Osteocyte (in vitro differentiated cells): ENCODE measurements at places on chromosomes 13 and 19. TPM values are rescaled to one million over a fixed set of nuclear protein-coding genes. Genes with fewer than 3 reads are reported as not detected.
A peak's percentile ranks its signal among the peaks of the same experiment; 100 is the strongest.

The DHDH gene
- total RNA-seq, result 0.67 TPM in 1 of 2 replicates, not detected in the other

GRCh38 chr13:40813667-40814454, 24.4 kb downstream of the SLC25A15 start:
- DNase-seq, result no peak

The WDR87 gene
- total RNA-seq, result not detected in 2 replicates

- no peak for DNase-seq
Observed at GRCh38 chr19:50509366-50509765, 1.6 kb downstream of the JOSD2 start.

The CASP14 gene
- not detected in 2 replicates for total RNA-seq

GRCh38 chr19:35130761-35131720, 3.8 kb downstream of the LGI4 start:
- no peak for DNase-seq

DNA sequence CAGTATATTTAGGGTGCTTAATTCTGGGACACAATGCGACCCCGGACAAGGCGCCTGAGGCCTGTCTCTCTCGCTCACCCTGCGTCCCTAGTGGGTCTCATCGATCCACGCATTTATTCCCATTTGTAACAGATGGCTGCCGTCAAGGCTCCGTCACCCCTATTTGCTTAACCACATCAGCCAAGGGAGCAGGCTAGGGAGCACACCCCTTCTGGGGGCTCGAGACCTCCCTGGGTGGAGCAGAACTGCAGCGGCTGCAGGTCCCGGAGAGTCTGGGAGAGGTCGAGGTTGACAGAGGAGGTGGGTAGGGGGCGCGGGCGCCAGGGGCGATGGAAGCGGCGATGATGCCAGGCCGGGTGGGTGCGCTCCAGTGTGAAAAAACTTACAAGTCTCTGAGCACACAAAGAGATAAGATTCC, 507 bp downstream of the ALG5 start:
- no peak for DNase-seq

- no peak for DNase-seq
Observed at GRCh38 chr19:44618640-44619357, 5.4 kb downstream of the IGSF23 start.

The ZNF100 gene
- total RNA-seq, result 6.3 and 8.8 TPM in 2 replicates

The ICAM3 gene
- total RNA-seq, result 7.2 and 9.8 TPM in 2 replicates

The PRR19 gene
- total RNA-seq, result 2.0 and 2.2 TPM in 2 replicates

The ZSCAN18 gene
- total RNA-seq, result 47.2 and 50.7 TPM in 2 replicates

- DNase-seq, result no peak
Observed at GRCh38 chr13:48492470-48493065, 40.3 kb downstream of the RCBTB2 start.

DNA sequence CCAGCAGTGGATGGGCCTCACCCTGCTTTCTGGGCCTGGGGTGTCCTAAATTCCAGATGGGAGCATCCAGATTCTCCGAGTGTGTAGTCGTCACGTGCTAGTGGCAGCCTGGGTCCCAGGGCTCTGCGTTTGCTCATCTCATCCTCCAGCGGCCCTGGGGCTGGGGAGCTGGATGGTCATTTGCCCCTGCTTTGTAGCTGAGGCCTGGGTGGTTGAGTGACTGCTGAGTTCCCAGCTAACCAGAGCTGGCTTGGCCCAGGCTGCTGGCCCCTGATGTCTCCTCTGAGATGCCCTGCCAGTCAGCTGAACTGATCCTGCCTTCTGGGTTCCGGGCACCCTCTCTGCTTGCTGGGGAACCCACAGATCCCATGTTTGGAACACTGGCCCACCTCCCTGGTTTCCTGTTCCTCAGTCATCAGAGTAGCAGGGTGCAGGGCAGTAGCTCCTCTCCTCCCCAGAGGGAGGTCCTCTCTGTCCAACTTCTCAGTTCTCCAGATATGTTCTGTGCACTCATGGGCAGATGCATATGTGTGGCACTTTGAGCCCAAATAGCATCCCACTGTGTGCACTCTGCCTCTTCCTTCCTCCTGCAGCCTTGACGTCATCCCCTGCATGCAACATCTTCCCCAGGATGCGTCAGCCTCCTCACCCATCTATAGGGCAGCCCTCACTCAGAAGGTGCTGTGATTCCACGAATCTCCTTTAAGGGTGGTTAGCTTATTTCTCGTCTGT, 22.4 kb upstream of the CRTC1 start:
- no peak for DNase-seq

The CD177 gene
- total RNA-seq, result not detected in 2 replicates

The SACS gene
- total RNA-seq, result 32.1 and 33.6 TPM in 2 replicates

GRCh38 chr13:40776681-40777165, 5.7 kb upstream of the MRPS31 start:
- peak; percentile 48 for DNase-seq

DNA sequence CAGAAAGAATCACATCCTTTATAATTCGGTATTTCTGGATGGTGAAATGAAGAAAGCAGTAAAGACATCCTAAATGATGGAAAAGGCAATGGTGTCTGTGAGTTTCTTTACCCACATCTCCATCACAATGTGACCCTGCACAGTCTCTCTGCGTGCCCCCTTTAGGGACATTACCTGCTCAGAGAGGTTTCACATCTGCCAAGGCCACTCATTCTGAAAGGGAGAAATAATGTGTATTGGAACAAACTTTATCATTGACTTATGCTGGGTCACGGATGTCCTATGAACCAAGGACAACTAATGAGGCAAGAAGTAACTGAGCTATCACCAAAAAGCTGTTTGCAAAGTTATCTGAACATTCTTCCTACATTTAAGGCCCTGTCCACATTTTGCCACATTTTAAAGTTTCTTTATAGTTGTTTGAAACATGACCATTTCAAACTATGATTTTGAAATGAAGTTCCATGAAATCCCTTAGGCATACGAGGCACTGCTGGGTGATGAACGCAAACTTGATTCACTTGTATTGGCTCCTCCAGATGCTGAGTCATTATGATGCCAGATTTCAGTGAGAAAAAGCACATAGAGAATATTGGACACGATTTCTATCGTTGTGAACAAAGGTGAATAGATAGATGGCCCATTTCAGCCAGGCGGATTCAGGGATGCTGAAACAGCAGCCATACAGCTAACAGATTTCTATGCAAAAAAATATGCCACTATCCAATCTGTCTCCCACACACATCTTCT, 63.5 kb upstream of the HMGB1 start:
- no peak for DNase-seq

The SPACA4 gene
- not detected in 2 replicates for total RNA-seq

- DNase-seq, result no peak
Observed at GRCh38 chr13:20716951-20717350, 13.5 kb downstream of the IL17D start.

DNA sequence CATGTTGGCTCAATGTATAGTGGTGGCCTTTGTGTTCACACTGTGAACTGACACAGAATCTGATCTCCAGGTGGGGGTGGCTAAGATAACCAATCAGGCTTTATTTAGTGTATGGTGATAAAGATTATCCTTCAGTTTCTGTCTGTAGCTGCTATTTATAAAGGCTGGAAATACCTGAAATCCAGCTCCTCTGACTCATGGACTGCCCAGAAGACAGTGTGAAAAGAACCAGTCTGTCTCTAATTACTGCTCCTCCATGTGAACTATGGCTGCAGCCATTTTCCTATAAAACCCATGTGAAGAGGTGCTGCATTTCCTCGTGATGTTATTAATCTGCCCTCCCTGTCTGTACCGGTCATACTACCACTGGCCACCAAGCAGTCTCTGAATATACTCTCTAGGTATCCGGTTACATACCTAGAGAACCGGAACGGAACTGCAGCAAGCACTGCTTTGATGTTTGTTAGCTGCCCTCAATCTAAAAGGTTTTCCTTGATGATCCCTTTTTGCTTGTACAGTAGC, 238.0 kb downstream of the LHFPL6 start:
- DNase-seq, result no peak

The SMIM24 gene
- not detected in 2 replicates for total RNA-seq

DNA sequence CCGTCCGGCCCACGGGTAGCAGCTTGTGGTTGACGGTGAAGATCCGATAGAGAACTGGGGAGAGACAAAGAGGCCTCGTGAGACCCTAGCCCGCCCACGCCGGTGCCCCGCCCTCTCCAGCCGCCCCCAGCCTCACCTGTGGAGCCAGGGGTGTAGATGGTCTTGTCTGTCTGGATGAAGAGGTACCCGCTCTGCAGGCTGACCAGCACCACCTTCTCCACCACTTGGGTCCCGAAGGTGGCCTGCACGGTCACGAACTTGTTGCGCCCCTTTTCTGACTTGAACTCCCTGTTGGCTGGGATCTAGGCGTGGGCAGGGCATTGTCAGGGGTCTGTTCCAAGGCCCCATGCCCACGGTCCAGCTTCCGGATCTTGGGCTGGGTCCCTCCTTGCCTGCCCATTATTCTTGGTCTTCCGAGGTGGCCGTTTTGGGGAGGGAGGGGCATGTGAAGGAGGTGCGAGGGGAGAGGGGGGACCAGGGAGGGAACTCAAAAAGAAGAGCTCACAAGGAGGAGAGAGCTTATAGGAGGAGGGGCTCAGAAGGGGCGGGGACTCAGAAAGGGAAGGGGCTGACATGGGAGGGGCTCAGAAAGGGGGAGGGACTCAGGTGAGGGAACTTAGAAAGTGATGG, 2.2 kb downstream of the C3 start:
- no peak for DNase-seq

The METTL21C gene
- total RNA-seq, result not detected in 2 replicates

DNA sequence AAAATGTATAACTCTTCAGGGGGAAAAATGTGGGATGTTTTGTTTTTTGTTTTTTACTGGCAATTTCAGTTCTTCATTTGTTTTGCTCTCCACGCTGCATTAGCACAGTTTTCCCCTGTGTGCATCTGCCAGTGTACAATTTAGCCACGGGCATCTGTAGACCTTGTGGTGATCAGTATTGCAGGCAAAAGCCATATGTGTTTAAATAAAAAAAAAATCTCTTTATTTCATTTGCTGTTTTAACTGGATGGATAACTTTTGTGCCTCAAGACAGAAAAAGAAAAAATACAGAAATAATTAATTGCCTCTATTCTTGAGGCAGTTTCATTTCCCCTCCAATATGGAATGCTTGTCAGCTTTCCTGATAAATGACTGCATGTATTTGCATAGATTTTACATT, 7.9 kb upstream of the MAB21L1 start:
- no peak for DNase-seq

DNA sequence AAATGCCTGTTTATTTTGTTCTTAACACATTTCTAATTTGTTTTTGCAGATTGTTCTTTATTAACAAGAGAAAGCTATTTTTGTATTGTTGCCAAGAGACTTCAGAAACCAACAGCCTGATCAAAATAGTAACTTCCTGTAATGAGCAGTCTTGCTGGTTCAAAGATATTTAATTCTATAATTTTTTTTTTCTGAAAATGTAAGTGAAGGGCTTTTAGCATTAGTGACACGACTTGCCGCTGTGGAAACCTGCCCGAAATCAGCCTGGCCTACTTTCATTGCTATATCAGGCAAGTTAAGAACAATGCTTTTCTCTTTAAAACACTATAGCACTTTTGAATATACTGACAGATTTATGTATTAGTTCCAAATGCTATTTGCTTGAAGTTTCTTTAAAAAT, 374.3 kb downstream of the EFNB2 start:
- no peak for DNase-seq

The MAST3 gene
- total RNA-seq, result 7.6 and 8.0 TPM in 2 replicates

The PSG2 gene
- total RNA-seq, result not detected in 2 replicates

DNA sequence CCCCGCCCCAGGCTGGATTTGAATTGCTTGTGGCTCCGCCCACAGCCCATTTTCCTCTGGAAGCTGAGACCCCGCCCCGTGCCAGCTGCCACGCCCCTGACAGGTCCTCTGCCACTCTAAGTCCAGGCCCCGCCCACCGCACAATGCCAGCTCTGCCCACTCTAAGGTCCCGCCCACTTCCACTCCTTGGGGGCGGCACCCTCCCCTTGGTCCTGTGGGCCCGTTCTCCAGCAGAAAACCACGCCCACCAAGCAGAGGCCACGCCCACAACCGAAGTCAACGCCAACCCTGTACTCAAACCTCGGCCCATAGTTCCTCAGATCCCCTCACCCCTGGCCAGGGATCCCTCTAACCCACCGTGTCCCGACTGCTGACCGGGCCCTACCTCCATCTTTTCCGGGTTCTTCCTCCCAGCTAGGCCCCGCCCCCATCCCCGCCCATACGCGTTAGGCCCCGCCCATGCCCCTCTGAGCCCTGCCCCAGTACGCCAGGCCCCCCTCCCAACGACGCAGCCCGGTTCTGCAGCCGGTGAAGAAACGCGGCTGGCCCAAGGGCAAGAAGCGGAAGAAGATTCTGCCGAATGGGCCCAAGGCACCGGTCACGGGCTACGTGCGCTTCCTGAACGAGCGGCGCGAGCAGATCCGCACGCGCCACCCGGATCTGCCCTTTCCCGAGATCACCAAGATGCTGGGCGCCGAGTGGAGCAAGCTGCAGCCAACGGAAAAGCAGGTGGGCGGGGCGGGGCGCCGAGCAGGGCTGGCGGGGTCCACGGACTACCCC, 1.3 kb downstream of the HMG20B start:
- DNase-seq, result peak; percentile 97

The NBEA gene
- 10.9 and 11.5 TPM in 2 replicates for total RNA-seq

DNA sequence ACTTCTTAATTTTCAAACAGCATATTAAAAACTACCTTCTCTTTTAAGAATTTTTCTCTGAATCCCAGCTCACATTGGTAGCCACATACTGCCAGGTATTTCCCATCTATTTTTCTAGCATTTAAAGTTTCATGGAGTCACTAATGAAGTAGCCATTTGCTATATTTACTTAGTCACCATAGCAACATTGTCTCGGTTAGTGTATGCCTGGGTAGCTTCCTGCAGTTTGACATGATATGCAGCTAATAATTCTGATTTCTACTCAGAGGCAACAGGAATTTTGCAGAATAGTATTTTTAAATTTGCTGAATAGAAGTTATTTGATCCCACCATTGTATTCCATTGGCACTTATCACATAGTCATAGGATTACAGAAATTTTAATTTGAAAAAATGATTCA, 30.9 kb upstream of the KCTD4 start:
- DNase-seq, result no peak

DNA sequence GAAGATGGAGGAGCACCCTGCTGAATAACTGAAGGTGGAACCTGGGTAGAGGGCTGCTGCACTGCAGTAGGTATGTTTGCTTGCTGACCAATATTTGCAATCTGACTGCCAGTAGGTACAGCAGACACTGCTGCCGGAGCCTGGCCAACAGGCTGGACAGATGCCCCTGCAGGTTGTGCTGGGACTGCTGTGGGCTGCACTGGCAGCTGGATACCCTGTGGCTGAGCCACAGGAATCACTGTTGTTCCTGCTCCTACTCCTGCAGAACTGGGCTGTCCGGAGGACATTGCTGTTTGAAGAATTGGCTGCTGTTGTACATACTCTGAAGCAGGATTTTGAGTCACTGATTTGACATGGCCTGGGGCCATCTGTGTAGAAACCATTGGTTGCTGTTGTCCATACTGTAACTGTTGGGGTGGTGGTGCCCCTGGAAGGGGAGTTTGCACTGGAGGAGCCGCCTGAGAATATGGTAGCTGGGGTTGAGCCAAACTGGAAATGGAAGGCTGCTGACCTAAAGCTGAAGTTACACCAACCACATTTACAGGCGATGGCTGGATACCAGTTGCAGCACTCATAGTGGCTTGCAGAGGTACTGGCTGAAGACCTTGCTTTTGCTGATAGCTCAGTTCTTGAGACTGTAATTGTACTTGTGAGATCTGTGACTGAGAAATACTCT, 2.2 kb downstream of the TSC22D1 start:
- peak; percentile 49 for DNase-seq

The GSX1 gene
- total RNA-seq, result not detected in 2 replicates

The SIAH3 gene
- not detected in 2 replicates for total RNA-seq

- no peak for DNase-seq
Observed at GRCh38 chr13:22278336-22278929, 607.6 kb downstream of the FGF9 start.
